Lung (tissue), 17 donors: ENCODE measurements at places on chromosomes 13 and 19. TPM values are rescaled to one million over a fixed set of nuclear protein-coding genes. Genes with fewer than 3 reads are reported as not detected.

The SMIM44 gene
- total RNA-seq: not detected

GRCh38 chr19:55258476-55258827 lies 365 bp downstream of the PPP6R1 start:
- no peaks in the 10 kb centered on the region for H3K27me3 ChIP-seq
- H3K27ac ChIP-seq: peak overlapping the region; percentile 86
- H3K36me3 ChIP-seq: no peaks in the 10 kb centered on the region
- DNase-seq: no peak
- H3K4me3 ChIP-seq: peak overlapping the region; percentile 96

- peaks cover 28% of the 10 kb centered on the region for H3K36me3 ChIP-seq
- H3K27ac ChIP-seq: no peak overlapping the region
Observed at GRCh38 chr19:35720163-35720524, 2.3 kb downstream of the KMT2B start.

The ZNF100 gene
- total RNA-seq: 12.0 TPM

The CD22 gene
- total RNA-seq: 13.5 TPM

DNA sequence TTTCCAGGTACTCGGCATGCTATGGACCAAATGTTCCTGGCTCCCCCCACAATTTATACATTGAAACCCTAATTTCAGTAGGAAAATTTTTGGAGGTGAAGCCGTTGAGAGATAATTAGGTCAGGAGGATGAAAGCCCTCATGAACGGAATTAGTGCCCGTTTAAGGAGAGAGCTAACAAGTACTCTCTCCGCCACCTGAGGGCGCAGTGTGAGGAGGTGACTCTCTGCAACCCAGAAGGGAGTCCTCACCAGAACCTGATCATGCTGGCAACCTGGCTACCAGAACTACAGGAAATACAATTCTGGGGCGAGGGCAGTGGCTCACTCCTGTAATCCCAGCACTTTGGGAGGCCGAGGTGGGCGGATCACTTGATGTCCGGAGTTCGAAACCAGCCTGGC lies 397.8 kb downstream of the SLITRK5 start:
- no peaks in the 10 kb centered on the region for H3K27me3 ChIP-seq
- H3K27ac ChIP-seq: no peak overlapping the region
- H3K4me1 ChIP-seq: no peaks in the 10 kb centered on the region
- no peaks in the 10 kb centered on the region for H3K36me3 ChIP-seq
- no peak overlapping the region for H3K4me3 ChIP-seq

DNA sequence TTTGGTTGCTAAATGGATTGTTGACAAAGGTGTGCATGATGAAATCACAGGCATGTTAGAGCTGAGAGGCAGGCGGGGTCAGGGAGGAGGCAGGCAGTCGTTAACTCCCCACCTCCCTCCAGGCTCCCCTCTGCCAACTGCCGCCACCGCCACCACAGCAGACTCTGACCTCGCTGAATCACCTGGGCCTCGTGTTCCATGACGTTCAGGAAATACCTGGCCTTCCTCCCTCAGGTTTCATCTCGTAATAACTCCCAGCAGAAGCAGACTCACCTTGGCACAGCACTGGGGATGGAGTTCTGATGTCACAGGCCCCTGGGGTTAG lies 198.5 kb downstream of the KATNAL1 start:
- peak overlapping the region; percentile 20 for H3K27ac ChIP-seq
- DNase-seq: peak; percentile 51
- H3K36me3 ChIP-seq: no peaks in the 10 kb centered on the region
- no peak overlapping the region for H3K4me3 ChIP-seq
- H3K4me1 ChIP-seq: peaks cover 3% of the 10 kb centered on the region
- no peaks in the 10 kb centered on the region for H3K27me3 ChIP-seq

The SRRM5 gene
- total RNA-seq: 0.31 TPM

- no peak for DNase-seq
- no peaks in the 10 kb centered on the region for H3K4me1 ChIP-seq
- no peaks in the 10 kb centered on the region for H3K27me3 ChIP-seq
Observed at GRCh38 chr13:54965881-54966280, 1937.3 kb downstream of the OLFM4 start.

GRCh38 chr13:59587971-59588716 lies 575.6 kb downstream of the DIAPH3 start:
- H3K4me1 ChIP-seq: no peaks in the 10 kb centered on the region
- H3K36me3 ChIP-seq: no peaks in the 10 kb centered on the region
- H3K27me3 ChIP-seq: no peaks in the 10 kb centered on the region
- no peak overlapping the region for H3K4me3 ChIP-seq
- no peak overlapping the region for H3K27ac ChIP-seq

GRCh38 chr13:58865286-58865685 lies 1233.7 kb downstream of the PCDH17 start:
- H3K36me3 ChIP-seq: no peaks in the 10 kb centered on the region
- H3K4me3 ChIP-seq: no peak overlapping the region
- DNase-seq: no peak
- no peaks in the 10 kb centered on the region for H3K4me1 ChIP-seq
- H3K27me3 ChIP-seq: no peaks in the 10 kb centered on the region
- no peak overlapping the region for H3K27ac ChIP-seq

DNA sequence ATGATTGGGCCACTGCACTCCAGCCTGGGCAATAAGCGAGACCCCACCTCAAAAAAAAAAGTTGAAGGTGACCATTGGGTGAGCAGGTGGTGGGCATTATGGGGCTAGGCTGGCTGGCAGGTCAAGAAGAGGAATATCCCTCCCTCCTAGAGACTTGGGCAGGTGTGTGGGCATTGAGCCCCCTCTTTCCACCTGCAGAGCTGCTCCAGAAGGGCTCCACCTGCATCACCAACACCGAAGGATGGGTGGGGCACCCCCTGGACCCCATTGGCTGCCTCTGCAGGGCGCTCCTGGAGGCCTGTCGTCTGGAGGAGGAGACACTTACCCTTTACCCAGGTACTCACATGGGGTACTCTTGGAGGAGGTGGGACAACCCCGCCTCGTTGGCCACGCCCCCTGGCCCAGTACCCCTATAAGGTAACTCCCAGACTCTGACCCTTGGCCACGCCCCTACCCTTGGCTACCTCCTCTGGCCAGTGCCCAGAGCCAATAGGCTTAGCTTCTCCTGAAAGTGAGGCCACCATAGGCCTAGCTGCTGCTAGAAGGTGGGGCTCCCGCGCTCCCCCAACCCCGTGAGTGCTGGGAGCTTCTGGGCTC lies 21.9 kb downstream of the ZSWIM4 start:
- H3K4me1 ChIP-seq: no peaks in the 10 kb centered on the region
- peaks cover 13% of the 10 kb centered on the region for H3K36me3 ChIP-seq
- DNase-seq: peak; percentile 49
- no peak overlapping the region for H3K4me3 ChIP-seq

DNA sequence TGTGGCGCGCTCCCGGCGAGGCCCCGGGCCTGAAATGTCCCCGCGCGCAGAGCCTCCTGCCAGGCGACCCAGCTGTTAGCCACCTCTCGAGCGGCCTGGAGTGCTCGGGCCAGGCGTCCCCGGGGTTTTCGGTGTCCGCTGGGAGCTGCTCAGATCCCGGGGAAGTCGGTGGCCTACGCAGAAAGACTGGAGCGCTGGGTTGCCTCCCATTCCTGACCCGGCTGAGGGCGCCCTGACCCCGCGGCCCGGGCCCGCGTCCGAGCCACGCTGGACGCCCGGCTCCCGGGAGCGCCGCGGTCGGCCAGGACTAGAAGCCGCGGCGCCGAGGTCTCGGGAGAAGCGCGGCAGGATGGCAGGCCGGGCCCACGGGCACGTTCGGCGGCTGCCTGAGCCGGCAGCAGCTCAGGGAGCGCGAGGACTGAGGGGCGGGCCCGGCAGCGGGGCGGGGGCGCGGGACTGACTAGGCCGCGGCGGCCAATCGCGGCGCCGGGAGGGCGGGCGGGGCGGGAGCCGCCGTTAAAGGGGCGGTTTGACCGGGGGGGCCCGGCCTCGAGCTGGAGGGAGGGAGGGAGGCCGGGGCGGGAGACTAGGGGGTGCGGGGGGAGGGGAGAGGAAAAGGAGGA lies 1.3 kb upstream of the ZIC2 start:
- H3K4me1 ChIP-seq: no peaks in the 10 kb centered on the region
- peaks cover 75% of the 10 kb centered on the region for H3K27me3 ChIP-seq

The MISP3 gene
- 3.5 TPM for total RNA-seq

DNA sequence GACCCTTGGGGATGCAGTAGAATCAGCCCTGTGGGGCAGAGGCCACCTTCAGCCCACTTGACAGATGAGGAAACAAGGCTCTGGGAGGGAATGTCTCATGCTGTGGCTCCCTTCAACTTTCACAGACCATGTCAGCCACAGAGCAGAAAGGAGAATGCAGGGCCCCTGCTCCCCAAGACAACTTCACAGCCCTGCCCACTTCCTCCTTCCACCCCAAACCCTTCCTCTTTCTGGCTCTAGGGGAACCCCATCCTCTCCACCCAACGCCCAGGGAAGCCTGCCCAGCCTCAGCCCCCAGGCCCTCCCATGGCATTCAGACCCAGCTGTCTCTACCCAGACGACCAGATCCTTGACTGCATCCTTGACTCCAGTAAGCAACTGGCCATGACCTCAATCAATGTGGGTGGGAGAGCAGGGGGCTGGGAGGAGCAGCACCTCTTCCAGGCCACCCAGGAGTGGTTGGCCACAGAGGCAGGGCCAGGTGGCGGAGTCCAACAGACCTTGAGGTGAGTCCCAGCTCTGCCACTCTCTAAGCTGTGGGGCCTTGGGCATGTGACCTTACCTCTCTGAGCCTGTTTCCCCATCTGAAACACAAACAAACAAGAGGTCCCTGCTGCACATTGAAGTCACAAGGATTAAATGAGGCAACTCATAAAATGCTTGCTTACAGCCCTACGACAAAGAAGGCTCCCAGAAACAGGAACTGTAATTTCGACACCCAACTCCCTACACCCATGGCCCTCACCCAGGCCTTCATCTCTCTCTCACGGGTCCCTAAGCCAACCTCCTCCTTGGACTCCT lies 15.8 kb downstream of the DEDD2 start:
- H3K36me3 ChIP-seq: peaks cover 21% of the 10 kb centered on the region
- peak; percentile 6 for DNase-seq
- no peak overlapping the region for H3K4me3 ChIP-seq
- peak overlapping the region; percentile 79 for H3K27ac ChIP-seq
- no peaks in the 10 kb centered on the region for H3K4me1 ChIP-seq

- H3K36me3 ChIP-seq: peaks cover 6% of the 10 kb centered on the region
- H3K4me1 ChIP-seq: peaks cover 6% of the 10 kb centered on the region
- DNase-seq: peak; percentile 56
- no peaks in the 10 kb centered on the region for H3K27me3 ChIP-seq
- H3K4me3 ChIP-seq: peak overlapping the region; percentile 60
Observed at GRCh38 chr19:310141-310651, 19.0 kb upstream of the PLPP2 start.

DNA sequence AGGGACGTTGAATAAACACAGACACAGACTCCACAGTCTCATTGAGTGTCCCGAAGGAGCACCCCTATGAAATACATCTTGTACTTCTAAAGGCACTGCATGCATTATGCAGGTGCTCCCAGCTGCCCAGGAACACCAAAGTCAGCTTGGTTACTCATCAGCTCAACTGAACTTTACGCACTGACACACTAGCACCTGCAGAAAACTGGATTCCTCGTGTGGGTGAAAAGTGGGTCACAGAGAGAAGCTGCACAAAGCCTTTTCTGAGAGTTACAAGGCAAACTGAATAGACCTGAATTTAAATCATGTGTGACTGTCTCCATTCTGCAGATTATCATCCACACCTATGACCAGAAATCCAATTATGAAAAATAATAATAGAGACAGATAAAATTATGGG lies 527.5 kb upstream of the NBEA start:
- no peaks in the 10 kb centered on the region for H3K27me3 ChIP-seq
- no peak for DNase-seq
- no peaks in the 10 kb centered on the region for H3K36me3 ChIP-seq
- H3K4me1 ChIP-seq: no peaks in the 10 kb centered on the region
- no peak overlapping the region for H3K4me3 ChIP-seq

DNA sequence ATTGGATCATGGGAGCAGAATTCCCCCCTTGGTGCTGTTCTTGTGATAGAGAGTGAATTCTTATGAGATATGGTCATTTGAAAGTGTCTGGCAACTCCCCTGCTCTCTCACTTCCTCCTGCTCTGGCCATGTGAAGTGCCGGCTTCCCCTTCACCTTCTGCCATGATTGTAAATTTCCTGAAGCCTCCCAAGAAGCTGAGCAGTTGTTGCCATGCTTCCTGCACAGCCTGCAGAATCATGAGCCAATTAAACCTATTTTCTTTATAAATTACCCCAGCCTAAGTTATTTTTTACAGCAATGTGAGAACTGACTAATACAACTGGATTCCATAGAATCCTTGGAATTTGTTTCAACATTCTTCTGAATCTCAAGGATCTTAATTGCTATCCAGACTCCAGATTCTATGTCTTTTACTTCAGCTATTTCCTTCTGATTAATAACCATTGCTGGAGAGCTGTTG lies 328.1 kb downstream of the SLITRK5 start:
- no peaks in the 10 kb centered on the region for H3K27me3 ChIP-seq
- DNase-seq: no peak
- no peaks in the 10 kb centered on the region for H3K36me3 ChIP-seq
- H3K27ac ChIP-seq: no peak overlapping the region

- H3K27me3 ChIP-seq: no peaks in the 10 kb centered on the region
- no peak overlapping the region for H3K4me3 ChIP-seq
- DNase-seq: no peak
- H3K36me3 ChIP-seq: peaks cover 18% of the 10 kb centered on the region
Observed at GRCh38 chr13:98473135-98473787, 103.6 kb downstream of the STK24 start.

DNA sequence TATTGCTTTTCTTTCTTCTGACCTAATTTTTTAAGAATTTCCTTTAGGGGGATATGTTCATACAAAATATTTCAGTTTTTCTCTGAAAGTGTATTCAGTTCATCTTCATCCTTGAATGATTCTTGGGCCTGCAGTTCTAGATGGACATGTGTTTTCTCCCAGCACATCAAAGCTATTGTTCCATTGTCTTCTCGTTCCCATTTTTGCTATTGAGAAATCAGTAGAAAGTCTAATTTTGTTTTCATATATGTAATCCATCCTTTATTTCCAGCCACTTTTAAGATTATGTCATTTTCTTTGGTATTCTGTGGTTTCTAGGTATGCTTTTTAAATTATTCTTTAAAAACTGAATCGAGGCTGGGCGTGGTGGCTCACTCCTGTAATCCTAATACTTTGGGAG lies 15.8 kb upstream of the GRAMD1A start:
- H3K36me3 ChIP-seq: no peaks in the 10 kb centered on the region
- H3K27me3 ChIP-seq: no peaks in the 10 kb centered on the region
- no peak overlapping the region for H3K4me3 ChIP-seq
- no peak overlapping the region for H3K27ac ChIP-seq

DNA sequence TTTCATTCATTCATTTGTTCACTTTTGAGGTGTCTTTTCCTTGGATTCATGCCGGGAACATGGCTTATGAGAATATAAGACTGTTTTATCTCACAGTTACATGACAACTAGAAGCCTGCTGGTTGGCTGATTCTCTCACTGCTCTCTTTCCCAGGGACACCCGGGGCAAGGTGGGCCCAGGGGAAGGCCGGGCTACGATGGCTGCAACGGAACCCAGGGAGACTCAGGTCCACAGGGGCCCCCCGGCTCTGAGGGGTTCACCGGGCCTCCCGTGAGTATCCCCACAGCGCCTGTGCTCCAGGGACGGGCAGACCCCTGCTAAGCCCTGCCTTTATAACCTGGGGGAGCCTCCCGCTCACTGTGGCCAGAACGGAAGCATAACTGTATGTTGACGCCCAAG lies 121.2 kb downstream of the COL4A2 start:
- H3K36me3 ChIP-seq: peaks cover 27% of the 10 kb centered on the region
- DNase-seq: no peak
- no peaks in the 10 kb centered on the region for H3K27me3 ChIP-seq
- H3K27ac ChIP-seq: no peak overlapping the region
- no peak overlapping the region for H3K4me3 ChIP-seq
- H3K4me1 ChIP-seq: peaks cover 11% of the 10 kb centered on the region
